ENCODE measurements at places on chromosomes 13 and 19.

- DNase-seq = no peak
Observed at GRCh38 chr19:32661318-32661717, 13.7 kb downstream of the ANKRD27 start.

GRCh38 chr13:80753866-80754265 is 412.9 kb upstream of the SPRY2 start:
- no peak for DNase-seq

- DNase-seq = peak; percentile 54
Observed at GRCh38 chr13:29801102-29801501, 49.3 kb downstream of the UBL3 start.

GRCh38 chr19:22503524-22503923 is 81.4 kb upstream of the ZNF98 start:
- DNase-seq = no peak

GRCh38 chr13:80751854-80752253 is 410.9 kb upstream of the SPRY2 start:
- DNase-seq = no peak

- no peak for DNase-seq
Observed at GRCh38 chr13:45623516-45624090, 8.1 kb upstream of the ERICH6B start.

DNA sequence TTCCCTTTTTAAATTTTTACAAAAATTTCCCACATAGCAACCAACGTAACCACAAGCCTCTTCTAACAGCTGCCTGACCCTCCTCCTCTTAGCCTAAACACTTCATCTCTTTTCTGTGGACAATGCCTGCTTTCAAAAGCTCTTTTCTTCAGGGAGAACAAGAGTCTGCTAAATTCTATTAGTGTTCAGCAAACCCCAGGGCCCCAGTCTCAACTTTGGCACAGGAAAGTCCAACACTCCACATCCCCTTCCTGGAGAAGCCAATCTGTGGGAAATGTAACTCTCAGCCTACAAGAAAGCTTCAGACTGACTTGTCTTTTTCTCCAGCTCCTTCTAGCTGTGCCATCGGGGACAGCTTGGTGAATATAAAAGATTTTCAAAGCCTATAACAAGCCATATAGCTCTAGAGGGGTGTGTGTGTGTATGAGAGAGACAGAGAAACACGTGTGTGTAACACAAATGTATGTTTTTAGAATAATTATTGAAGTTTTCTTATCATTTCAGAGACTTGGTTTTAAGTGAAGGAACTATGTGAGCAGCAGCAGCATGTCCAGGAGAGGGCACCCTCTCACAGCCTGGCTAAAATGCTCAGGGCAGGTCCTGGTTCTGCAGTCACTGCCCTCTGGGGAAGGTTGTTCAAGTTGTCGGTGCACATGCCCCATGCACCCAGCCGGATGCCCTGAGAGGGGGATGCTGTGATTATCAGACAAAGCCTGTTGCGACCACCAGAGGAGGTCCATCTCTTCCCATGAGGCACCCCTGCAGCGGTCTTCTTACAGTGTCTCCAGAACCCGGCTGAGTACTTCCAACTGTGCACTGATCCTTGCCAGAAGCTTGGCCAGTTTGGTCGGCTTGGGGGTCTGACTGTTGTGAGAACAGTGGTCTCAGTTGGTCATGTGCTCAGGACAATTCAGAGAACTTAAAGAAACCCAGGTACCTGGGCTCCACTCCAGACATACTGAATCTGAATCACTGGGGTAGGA is 34.4 kb downstream of the CCDC70 start:
- DNase-seq = peak; percentile 90

- no peak for DNase-seq
Observed at GRCh38 chr13:105598529-105598928, 936.9 kb downstream of the EFNB2 start.

DNA sequence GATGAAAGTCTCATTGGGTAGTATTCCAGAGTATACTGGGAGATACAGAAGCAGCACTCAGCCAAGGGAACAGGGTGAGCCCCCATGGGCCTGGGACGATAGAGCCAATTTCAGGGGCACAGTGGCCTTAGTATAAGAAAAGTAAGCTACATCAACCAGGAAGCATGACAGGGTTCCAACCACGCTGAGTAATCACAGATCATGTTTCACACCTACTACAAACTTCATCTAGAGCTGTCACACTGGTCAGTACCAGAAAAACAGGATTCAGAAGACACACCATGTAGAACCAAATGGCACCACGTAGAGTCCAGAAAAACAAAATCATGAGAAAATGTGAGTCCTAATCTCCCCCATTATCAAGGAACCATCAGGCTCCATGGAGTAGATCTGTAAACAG is 1292.4 kb upstream of the MIR17HG start:
- DNase-seq = no peak

All from endodermal cell (in vitro differentiated cells).